ENCODE measurements at places on chromosomes 2 and 18.

- no peak for DNase-seq
These were observed 15.8 kb downstream of the INPP5D start for GRCh38 chr2:233075966-233076339.

DNA sequence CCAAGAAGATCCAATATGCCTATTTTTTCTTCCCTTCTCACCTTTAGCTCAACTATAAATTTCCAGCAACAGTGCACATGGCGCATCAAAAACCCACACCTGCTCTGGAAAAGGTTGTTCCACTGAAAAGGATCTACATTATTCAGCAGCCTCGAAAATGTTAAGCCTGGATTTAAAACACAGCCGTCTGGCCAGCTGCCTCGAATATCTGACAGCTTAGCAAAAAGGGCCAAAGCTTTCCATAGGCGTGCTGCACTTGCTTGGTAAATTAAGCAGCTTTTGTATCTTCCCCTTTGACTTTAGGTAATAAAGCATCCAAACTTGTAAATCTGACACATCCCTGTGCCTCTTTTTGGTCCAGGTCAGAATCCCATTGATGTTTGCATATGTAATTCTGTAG is 20.5 kb downstream of the DAPL1 start:
- DNase-seq = no peak

GRCh38 chr2:46857871-46858701 is 57.5 kb downstream of the MCFD2 start:
- no peak for DNase-seq

DNA sequence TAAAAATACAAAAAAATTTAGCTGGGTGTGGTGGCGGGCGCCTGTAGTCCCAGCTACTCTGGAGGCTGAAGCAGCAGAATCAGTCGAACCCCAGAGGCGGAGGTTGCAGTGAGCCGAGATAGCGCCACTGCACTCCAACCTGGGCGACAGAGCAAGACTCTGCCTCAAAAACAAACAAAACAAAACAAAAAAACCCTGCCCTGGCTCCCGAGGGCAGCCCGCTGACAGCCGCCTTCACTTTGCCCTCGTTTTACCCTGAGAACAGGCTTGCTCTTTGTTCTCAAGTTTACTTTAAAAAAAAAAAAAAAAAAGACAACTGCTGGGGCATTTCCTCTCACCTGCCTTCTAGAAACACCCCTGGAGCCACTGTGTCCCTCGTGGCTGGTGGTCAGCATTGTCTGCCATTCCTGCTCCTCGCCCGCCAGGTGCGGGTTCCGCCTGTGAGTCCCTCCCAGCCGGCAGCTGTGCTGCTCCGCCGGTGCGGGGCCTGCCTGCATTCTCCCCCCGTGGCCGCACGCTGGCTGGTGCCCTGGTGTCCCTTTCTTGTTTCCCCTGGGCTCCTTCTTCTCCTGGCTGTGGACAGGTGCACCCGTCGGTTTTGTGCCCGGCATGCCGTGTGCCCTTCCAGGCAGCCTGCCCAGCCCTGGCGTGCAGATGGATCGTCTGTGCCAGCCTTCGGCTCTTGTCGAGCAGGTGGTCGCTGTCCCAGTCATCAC is 105.7 kb downstream of the USP40 start:
- DNase-seq = no peak

DNA sequence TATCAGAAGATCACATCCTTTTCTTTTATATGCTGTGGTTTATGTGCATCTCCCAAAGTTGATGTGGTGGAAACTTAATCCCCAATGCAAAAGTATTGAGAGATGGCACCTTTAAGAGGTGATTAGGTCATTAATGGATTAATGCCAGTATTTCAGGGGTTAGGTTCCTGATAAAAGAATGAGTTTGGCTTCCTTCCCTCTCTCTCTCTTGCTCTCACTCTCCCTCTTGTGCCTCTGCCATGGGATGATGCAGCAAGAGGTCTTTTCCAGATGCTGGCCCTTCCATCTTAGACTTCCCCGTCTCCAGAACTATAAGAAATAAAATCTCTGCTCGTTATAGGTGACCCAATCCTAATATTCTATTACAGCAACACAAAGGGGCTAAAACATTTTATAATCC is 85.0 kb downstream of the TTC27 start:
- DNase-seq = no peak

DNA sequence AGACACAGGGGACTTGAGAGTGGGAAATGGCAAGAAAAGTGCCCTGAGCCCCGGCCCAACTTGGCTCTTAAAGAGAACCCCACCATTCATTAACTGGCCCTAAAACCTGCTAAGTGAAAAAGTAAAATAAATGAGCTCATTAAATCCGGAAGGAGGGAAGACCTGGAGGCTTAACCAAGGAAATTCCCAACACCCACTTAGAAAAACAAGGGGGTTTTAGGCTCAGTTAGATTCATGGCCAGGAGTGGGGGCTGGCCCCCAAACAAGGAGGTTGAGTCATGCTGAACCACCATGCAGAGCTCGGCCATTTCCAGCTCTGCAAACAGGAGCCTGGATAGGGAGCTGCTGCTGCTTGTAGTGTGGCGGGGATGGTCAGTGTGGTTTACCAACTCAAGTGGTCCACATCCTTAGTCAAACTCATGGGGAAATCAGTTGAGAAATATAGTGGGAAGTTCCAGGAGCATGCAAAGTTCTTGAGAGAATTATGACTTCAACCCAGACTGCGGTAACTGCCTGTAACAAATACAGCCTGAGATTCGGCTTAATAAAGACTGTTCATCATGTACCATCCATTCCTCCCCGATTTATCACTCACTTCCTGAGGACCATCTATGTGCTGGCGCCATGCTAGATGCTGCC is 39.7 kb upstream of the MRPL19 start:
- DNase-seq = no peak
